ENCODE measurements at places on chromosomes 2 and 18.

- DNase-seq: no peak
These were observed 153.0 kb downstream of the GBX2 start for GRCh38 chr2:236015171-236015570.

- no peak for DNase-seq
These were observed 920 bp downstream of the GULP1 start for GRCh38 chr2:188292348-188293239.

DNA sequence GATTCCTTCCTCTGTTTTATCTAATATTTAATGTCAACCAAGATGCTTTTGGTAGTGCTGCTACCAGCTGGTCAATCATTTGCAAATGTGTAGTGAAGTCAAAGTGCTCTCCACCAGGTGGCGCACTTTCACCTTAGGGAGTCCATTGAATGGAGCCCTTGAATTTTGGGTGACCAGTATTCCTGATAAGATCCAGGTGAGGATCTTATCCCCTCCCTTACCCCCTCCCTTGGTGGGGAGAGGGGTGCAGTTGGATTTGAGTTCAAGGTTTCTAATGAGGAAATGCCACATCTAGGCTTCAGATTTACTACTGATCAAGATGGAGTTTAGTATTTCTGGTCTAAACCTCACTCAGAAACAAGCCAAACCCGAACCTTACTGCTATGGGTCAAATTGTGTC lies 12.0 kb upstream of the E2F6 start:
- DNase-seq: peak; percentile 86

GRCh38 chr2:10301941-10302478 lies 694 bp upstream of the HPCAL1 start:
- no peak for DNase-seq
